ENCODE measurements at places on chromosomes 3 and 15.
A peak's percentile ranks its signal among the peaks of the same experiment; 100 is the strongest.

DNA sequence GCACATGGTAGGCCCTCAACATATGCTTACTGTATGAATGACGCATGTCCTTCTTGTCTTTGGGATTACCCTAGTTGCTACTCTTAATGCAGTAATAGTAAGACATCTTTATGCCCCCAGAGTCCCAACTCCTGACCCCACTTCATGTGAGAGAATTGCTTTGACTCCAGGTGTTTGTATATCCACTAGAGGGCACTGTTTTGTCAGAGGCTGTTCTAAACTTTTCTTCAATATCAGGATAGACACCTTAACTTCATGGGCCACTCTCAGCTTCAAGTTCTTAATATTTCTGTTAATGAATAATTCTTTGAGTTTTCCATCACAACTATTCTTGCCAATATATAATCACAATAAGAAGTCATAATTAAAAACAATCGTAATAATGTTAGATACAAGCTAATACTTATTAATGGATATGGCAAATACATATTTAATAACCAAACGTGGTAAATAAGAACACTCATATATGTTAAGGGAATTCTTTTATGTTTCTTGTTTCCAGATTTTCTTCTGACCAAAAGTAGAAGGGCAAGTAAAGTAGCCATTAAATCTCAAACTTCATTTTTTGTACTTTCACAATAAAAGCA, 337.2 kb upstream of the DNAJC19 start:
- peak; percentile 25 for DNase-seq

- no peak for DNase-seq
Observed at GRCh38 chr3:127141921-127142730, 50.8 kb upstream of the PRR23E start.

- no peak for DNase-seq
Observed at GRCh38 chr15:34065261-34065660, 26.3 kb upstream of the AVEN start.

GRCh38 chr15:80614711-80615360, 80.3 kb upstream of the ABHD17C start:
- no peak for DNase-seq

DNA sequence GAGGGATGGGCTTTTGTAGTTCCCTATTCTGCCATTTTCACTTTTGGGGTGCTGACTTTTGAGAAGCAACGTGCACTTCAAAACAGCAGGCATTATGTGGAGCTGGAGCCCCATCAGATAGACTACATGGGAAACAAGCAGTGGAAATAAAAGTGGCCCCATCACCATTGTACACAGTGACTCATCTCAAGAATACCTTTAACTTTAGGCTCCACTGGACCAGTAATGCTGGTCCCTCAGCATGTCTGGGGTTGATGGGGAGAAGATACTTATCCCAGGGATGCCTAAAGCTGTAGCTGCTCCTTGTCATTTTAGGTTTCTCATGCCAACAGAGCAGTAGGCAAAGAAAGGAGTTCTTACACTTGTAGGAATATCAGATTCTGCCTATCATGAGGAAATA, 45.0 kb downstream of the LSM3 start:
- DNase-seq = no peak

DNA sequence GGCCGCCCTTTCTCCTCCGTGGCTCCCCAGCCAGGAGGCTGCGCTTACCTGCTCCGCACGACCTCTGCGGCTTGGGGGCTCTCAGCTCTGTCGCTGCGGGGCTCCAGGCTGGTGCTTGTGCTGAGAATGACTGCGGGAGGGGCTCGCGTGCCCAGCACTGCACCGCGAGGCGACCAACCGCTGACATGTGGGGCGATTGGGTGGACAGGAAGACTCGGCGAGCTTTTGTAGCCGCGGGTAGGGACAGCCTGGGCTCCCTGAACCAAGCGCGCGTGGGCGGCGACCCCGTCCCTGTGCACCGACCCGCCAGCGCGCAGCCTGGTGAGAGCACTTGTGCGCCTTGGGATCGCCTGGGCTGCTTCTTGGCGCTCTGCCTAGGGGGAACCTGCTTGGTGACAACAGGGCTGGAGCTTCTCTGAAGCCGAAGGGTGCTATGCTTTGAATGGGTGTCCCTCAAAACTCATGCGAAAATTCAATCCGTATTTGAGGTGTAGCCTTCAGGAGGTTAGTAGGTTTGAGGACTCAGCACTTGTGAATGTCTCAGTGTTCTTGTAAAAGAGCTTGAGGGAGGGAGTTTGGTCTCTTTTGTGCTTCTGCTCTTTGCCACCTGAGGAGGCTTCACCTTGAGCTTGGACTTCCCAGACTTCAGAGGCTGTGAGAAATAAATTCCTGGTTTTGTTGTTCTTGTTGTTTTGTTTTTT, 50.4 kb downstream of the IL12A start:
- no peak for DNase-seq

- DNase-seq = no peak
Observed at GRCh38 chr15:48168616-48169015, 9.5 kb downstream of the MYEF2 start.

DNA sequence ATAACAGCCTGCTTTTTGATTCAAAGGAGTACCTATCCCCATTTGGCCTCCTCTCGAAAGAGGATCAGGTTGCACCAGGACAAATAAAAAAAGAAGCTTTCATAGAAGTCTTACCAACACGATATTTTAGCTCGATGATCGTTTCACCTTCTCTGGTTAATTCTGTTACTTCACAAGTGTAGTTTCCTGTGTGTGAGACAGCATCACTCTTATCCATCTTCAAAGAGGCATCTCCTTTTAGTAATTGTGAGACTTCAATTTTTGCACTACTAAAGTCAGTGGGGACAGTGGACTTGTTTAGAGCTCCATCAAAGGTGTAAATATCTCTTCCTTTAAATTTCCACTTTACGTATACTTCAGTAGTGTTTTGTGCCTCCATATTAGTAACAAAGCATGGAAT, 11.0 kb downstream of the CD47 start:
- no peak for DNase-seq

DNA sequence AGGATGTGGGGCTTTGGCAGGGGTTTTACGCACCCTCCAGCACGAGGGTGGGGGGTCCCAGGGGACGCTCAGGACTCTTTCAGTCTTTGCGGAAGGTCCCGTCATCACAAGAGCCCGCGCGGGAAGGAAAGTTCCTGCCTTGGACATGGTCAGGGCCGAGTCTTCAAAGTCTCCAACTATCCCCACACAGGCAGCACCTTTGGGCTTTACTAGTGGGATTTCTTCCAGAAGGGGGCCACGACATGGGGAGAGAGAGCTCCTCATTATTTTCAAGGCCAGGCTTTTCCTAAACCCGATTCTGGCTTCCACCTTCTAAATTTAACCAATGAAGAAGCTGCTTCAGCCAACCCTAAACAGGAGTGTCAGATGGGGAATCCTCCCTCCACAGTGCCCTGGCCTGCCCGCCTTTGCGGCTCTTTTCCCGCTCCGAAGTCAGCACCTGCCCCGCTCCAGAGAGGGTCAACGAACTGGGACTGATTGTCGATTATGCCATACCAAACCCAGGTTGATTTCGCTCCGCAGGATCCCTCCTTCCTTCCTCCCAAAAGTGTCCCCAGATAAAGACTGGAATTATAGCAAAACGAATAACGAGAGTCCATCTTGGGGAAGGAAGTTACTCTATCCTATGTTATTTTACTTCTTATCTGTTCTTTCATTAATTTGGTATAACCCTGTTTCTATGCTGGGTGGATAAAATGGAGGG, 11.0 kb downstream of the SHOX2 start:
- DNase-seq = no peak

DNA sequence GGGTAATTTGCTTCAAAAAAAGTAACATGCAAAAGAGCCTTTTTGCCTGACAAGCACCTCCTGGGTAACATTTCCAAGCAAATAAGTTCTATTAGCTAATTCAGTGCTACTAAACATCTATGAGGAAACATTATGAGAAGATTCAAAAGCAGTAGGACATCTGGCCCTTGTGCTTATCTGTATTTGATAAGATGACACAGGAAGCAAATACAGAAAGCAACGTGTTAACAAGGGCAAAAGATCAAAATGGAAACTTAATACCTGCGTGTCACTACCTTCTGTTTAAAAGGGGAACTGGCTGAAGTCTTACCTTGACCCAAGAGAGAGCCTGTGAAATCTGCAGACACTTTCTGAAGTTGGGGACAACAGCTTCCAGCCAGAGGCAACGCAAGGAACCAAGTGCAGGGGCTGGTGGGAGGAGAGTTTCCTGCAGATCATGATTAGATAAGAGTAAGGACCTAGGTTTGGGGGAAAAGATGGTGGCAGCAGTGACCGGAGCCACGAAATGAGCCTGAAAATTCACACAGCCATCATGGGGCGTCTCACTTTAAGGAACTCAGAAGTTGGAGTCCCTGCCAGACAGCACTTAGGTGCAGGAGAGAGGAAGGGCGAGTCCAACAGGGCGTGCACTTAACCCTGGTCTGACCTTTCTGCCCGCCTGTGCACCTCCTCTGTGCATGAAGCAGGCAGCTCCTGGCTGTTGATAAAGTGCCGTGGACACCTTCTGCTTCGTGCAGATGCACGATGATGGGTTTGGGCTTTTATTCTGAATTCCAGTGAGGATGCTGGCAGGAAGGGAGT, 153.6 kb upstream of the BHLHE40 start:
- DNase-seq = peak; percentile 20

- DNase-seq = no peak
Observed at GRCh38 chr3:108755686-108756085, 1.5 kb downstream of the RETNLB start.

DNA sequence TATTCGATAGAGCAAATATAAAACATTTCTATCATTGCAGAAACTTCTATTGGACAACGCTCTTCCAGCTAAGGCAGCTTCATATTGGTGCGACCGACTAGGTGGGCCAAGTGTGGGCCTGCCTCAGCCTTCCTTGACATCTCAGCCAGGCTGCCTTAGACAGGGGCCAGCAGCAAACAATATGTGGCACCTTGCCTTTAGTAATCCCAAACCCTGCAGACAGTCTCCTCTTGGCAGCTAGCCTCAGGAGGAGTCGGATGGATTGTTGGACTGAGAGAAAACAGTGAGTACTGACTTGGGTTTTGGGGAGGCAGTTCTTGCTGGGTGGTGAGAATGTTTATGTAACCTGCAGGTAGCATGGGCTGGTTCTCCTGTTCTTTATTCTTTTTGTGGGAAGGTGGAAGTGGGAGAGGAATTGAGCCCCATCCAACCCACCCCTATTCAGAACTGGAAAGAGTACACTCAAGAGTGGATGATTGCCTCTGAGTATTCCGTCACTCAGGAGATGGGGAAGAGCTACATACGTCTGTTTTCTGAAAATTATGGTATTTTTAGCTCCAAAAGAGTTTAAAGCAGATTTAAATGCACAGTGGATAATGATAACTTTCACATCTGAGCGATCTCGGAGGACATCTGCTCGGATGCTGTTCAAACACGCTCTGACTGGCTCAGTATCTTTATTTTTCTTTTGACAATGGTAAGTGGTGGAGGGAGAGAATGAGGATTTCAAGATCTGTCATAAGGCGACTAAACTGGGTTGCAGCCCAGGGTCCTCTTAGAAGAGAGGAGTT, 47.2 kb downstream of the GPD1L start:
- DNase-seq = no peak

DNA sequence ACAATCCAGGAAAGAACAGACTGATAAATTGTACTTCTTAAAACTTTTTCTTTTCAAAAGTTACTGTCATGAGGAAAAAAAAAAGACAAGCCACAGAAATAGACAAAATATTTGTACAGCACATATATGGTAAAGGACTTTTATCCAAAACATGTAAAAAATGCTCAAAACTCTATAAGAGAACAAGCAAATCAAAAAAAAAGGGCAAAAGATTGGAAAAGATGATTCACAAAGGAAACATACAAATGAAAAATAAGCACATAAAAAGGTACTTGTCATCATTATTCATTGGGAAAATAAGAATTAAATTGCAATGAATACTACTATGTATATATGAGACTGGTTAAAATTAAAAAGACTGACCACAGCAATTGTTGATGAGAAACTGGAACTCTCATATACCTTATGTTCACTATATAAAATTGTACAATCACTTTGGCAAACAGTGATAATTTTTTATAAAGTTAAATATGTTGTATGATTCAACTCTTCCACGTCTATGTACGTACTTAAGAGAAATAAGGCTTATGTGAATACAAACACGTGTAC, 39.7 kb downstream of the DIPK2A start:
- no peak for DNase-seq

DNA sequence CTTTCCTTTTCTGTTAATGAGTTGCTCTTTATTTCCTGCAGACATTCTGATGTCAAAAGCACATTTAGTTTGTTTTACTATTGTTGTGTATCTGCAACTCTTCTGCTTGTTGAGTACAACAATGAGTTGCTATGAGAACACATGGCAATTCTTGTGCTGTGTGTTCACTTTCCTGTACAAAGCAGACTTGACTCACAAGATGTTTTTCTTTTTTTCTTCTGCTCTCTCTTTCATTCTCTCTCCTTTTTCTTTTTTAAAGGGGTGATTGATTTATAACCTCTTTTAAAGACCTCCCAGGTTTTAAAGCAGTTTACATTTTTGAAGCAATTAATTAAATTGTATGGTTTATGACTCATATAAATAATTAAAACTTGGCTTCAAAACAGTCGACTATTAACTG, 31.6 kb upstream of the ABHD10 start:
- no peak for DNase-seq

DNA sequence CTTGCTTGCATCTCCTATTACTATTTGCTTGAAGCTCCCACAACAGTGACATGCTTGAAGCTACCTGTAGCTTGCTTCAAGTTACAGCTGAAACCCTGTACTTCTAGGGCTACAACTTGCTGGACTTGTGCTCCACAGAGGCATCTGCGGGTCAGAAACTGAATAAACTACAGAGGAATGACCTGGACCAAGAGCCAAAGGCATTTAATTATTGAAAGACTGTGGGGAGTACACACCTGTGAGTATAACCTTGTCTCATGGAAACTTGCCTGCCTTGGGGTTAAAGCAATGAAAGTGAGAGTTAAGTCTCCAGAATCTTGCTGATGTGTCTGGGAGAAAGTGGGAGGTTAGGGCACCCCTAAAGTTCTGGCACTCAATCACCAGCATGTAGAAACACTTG, 69.8 kb downstream of the UMPS start:
- no peak for DNase-seq

GRCh38 chr3:34858067-34858660, 781.2 kb upstream of the ARPP21 start:
- no peak for DNase-seq

DNA sequence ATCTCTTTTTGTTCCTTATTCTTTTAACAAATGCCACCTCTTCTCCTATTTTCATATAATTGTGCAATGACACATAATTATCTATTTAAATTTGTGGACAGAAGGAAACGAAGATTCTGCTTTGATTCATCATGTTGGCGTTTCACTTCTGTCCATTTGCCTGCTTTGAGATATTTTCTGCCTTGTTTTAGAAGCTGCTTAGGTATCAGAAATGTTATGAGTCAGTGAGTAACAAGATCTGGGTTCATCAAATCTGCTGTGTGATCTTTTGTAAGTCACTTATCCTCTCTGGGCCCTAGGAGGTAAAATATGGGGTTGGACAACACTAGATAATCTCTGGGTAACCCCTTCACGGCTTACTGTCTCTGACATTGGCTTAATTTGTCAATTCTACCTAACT, 7.3 kb upstream of the MINDY4B start:
- DNase-seq = no peak

- peak; percentile 43 for DNase-seq
Observed at GRCh38 chr3:105686278-105686897, 182.4 kb downstream of the CBLB start.

- no peak for DNase-seq
Observed at GRCh38 chr15:48622237-48622636, 23.3 kb downstream of the FBN1 start.

- DNase-seq = no peak
Observed at GRCh38 chr3:18751514-18751913, 326.4 kb upstream of the SATB1 start.

Data from ACHN (cell line).